ENCODE measurements at places on chromosomes 5 and 9.

DNA sequence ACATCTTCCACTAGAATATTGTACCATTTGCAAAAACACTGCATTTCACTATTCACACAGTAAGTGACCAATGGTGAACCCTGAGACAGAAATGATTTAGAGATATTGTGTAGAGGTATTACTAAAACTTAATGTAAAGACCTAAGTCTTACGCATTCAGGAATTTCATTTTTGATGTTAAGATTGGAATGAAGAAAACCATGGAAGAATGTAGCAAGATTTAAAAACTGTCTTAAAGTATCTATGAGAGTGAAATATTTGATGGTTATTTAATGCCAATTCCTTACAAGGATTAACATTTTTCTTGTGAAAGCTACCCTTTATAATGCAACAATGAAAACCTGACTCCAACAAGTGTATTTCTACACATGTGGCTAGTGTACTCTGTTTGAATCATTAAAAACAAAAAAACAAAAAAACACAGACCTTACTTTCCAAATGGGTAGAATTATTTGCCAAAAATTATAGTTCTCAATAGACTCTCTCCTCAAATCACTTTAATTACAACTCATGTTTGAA, 172.0 kb downstream of the NNT start:
- DNase-seq: no peak

- DNase-seq: no peak
Observed at GRCh38 chr5:174794931-174795672, 70.7 kb downstream of the MSX2 start.

DNA sequence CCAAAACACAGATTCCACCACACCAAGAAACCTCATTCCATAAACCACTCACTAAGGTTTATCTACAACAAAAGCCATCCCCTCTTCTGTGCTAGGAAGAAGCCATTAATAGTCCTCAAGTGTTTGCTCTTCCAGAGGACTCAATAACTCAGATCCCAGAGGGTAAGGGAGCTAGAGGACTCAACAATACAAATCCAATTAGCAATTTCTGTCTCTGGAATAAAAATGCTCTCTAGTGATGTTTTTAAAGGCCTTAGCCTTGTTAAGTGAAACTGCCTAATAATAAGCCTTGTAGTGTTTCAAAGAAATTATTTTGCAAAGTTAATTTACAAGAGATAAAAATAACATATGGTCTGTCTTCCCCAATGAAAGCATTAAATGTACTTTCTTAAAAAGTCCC, 942.4 kb downstream of the CDH12 start:
- DNase-seq: no peak

DNA sequence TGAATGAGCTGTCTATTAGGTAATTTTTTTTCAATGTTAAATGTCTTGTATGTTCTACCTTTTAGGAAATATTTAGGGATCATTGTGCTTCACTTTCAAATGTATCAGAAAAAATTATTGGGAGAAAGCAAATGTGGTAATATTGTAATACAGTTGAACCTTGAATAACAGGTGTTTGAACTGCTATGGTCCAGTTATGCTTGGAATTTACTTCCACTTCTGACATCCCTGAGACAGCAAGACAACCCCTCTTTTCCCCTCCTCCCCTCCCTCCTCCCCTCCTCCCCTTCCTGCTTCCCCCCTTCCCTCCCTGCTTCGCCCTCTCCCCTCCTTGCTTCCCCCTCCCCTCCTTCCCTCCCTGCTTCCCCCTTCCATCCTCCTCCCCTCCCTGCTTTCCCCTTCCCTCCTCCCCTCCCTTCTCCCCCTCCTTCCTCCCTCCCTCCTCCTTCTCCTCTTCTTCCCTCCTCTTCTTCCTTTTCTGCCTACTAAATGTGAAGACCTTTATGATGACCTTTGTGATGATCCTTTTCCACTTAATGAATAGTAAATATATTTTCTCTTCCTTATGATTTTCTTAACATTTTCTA, 146.6 kb downstream of the FGF1 start:
- DNase-seq: no peak

DNA sequence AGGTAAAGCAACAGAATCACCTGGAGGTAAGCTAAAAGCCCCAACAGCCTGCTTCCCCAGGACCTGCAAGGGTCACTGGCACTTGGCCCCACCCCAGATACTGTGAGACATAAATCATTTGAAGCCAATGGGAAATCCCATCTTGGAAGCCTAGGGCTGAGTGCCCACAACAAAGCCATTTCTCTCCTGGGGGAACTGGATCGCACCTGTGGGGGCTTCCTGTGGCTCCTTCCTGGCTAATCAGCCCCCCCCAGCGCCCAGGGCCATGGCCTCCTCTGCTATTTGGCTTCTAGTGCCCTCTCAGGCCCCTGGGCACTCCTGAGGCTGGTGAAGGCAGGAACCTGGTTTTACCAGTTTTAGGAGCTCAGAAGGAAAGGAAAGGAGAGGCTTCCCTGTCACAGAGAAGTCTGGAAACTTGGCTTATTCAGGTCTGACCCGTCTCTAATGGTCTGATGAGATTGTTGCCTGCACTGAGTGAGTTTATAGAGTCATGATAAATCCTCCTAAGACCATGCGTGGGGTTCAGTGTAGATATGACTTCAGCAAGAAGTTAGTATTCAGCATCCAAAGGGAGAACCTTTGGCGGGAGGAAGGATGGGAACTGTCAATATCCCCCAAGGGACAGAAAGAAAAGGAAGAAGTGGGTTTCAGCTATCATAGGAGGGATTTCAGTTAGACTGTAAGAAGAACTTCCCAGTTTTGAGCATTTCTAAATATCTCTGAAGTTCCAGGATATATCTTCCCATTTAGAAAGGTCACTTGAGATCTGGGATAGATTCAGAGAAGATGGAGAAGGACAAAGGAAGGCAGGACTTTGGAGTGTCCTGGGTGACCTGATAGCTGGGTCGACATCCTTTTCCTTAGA, 1.2 kb downstream of the KCNMB1 start:
- DNase-seq: no peak

DNA sequence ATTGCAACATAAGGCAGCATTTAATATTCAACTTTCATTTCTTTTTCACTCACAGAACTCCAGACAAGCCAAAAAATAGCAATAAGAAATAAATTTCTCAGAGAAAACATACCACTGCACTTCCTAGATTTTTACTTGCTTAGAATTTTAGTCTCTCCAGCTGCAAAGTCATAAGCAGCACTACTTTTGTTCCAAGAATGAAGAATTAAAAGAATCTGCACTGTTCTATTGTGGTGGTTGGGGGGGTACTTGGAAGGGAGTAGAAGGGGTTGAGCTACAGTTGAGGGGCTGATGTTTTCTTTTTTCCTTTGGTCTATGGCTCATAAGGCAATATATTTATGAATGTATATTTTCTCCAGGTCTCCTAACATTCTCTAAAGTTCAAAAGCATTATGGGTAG, 144.5 kb downstream of the KIAA0825 start:
- no peak for DNase-seq

- DNase-seq: no peak
Observed at GRCh38 chr9:92973700-92974099, 26.4 kb downstream of the FGD3 start.

GRCh38 chr5:139296862-139297326, 3.4 kb downstream of the MATR3 start:
- DNase-seq: no peak

GRCh38 chr5:155834271-155834975, 492.5 kb upstream of the SGCD start:
- DNase-seq: peak; percentile 55

DNA sequence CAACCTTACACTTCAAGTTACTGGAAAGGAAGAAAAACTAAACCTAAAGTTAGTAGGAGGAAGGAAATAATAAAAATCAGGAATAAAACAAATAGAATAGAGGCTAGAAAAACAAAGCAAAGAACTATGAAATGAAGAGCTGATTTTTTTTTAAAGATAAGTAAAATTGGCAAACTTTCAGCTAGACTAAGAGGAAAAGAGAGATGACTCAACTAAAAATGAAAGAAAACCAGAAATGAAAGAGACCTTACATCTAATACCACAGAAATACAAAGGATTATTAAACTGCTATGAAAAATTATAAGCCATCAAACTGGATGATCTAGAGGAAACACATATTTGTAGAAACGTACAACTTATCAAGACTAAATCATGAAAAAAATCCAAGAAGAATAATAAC, 60.0 kb downstream of the PRRC1 start:
- no peak for DNase-seq

DNA sequence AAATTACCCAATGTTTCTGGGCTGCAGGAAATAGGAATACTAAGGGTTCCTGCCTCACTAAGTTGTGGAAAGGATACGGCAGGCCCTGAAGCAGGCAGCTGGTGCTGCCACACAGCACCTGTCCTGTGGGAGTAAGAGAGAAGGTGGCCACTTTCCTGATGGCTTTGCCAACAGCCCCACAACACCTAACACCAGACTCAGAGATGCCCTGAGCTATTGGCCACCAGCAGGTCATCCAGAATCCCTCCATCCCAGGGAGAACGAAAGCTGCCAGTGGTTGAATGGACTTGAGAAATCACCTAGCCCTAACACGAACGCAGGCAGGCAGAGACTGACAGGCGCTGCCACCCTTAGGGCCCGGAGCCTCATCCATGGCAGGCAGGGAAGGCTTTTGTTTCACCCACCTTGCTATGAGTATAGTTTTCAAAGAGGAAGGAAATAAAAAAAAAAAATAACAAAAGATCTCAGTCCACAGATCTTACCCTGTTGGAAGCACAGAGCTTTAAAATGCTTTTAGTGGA, 82.2 kb downstream of the DCP2 start:
- DNase-seq: no peak

GRCh38 chr5:66653325-66653724, 57.1 kb downstream of the MAST4 start:
- DNase-seq: no peak

- no peak for DNase-seq
Observed at GRCh38 chr9:136741883-136742571, 713 bp downstream of the LCN10 start.

DNA sequence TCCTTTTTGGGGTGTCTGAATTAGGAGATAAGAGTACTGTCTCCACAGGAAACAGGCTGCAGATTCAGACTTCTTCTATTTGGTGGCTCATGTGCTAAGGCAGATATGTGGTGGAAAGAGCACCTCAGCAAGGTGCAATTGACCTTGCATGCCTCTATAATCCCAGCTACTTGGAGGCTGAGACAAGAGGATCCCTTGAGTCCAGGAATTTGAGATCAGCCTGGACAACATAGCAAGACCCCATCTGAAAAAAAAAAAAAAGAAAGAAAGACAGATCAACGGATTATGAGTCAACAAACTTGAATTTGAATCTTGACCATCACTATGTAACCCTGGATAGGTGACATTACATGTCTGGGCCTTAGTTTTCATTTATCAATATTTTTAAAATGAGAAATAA, 44.4 kb downstream of the RFK start:
- no peak for DNase-seq

DNA sequence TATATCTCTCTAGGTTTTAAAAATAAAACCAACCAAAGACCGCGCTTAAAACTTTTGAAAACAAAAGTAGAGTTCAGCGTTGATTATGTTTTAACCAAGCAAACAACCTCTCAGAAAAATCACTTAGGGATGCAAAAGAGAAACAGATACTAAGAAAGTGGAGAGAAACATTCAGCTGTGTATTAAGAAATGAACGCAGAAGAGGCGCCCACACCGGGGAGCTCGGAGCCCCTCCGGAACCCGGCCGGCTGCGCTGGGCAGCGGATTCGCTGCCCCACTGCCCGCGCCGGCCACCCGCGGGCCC, 1.4 kb downstream of the PITX1 start:
- no peak for DNase-seq

DNA sequence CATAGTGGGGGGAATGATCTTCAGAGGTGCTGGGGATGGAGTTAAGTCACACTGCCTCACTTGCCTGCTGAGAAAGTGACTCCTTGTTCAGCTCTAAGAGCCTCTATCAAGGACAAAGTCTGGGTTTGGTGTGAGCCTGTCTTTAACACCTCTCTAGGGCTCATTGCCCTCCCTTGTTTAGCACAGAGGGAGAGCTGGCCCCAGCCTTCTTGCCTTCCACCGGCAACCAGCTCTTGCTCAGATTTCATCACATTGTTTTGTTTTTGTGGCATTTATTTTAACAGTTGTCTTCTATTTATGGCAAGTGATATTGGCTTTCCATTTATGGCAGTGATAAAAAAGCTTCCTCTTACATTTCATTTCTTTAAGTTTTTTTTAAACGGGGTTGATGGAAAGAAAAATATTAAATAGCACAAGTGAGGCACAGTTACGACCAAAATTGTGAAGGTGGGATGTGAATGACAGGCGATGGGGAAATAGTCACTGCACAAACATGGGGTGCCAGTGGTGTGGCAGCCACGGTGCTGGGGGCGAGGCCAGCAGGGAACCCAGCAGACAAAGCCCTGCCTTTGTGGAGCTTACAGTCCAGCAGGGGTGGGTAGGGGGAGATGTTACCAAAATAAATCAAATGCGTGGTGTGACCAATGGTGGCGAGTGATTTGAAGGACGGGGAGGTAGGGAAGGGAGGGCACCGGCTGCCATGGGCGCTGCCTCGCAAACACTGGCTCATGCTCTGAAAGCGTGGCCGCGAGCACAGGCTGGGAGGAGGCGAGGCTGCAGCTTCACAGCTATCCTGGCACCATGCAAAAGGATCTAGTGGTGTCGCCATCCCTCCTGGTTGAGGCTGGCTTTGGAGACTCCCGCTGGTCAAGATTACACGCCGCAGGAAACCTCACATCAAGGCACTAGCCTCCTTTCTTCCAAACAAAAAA, 21.2 kb upstream of the UNC5A start:
- DNase-seq: no peak

- no peak for DNase-seq
Observed at GRCh38 chr5:82754759-82755158, 322.4 kb downstream of the TMEM167A start.

Measured in CD4-positive, alpha-beta T cell (primary cell).